ENCODE measurements at places on chromosomes 6 and 20. TPM values are rescaled to one million over a fixed set of nuclear protein-coding genes. Genes with fewer than 3 reads are reported as not detected.

The SMOC2 gene
- not detected for total RNA-seq

The CRIP3 gene
- total RNA-seq, result not detected

The TRAPPC3L gene
- total RNA-seq, result not detected

- H3K4me3 ChIP-seq, result no peak overlapping the region
- no peak for DNase-seq
- H3K4me1 ChIP-seq, result no peaks in the 10 kb centered on the region
- no peaks in the 10 kb centered on the region for H3K36me3 ChIP-seq
- H3K27ac ChIP-seq, result no peak overlapping the region
Observed at GRCh38 chr6:90469906-90470305, 117.0 kb downstream of the MAP3K7 start.

GRCh38 chr6:168052291-168052891, 26.6 kb downstream of the FRMD1 start:
- H3K27ac ChIP-seq, result no peak overlapping the region
- no peaks in the 10 kb centered on the region for H3K36me3 ChIP-seq
- no peaks in the 10 kb centered on the region for H3K4me1 ChIP-seq
- no peaks in the 10 kb centered on the region for H3K27me3 ChIP-seq
- no peak overlapping the region for H3K4me3 ChIP-seq

DNA sequence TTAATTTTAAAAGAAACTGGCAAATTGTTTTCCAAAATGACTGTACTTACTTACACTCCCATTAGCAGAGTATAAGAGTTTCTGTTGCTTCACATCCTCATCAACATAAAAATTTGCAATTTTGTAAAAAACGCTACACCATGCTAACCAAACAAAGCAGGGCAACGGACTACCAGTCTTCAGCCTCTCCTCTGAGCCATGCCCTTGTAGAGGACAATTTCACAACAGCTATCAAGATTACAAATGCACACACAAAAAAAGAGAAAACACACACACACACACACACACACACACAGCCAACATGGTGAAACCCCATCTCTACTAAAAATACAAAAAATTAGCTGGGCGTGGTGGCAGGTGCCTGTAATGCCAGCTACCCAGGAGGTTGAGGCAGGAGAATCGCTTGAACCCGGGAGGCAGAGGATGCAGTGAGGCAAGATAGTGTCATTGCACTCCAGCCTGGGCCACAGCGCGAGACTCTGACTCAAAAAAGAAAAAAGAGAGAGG, 4.1 kb upstream of the ADISSP start:
- DNase-seq, result no peak
- no peaks in the 10 kb centered on the region for H3K36me3 ChIP-seq
- H3K27ac ChIP-seq, result no peak overlapping the region

Measured in endothelial cell of umbilical vein (primary cell).